A549 treated with ZK216348 at 1 μM for 4 hours (cell line): ENCODE measurements at places on chromosomes 3 and 15. TPM values are rescaled to one million over a fixed set of nuclear protein-coding genes. Genes with fewer than 3 reads are reported as not detected.

Gene STRIT1
- not detected in 5 replicates for total RNA-seq

Gene TMEM108
- total RNA-seq, result not detected in 5 replicates

Gene TLR9
- total RNA-seq, result 0.18 TPM in 1 of 5 replicates, not detected in the others

Gene ITIH4
- 0.32 to 1.6 TPM (median 0.51 TPM) in 5 replicates for total RNA-seq

Gene TIMP4
- 10.8 to 13.2 TPM (median 12.0 TPM) in 5 replicates for total RNA-seq

Gene NME9
- not detected in 5 replicates for total RNA-seq

Gene SEMA3B
- total RNA-seq, result 4.7 to 9.6 TPM (median 7.3 TPM) in 5 replicates

Gene CHSY1
- 20.6 to 31.1 TPM (median 27.9 TPM) in 5 replicates for total RNA-seq

Gene ACKR4
- not detected in 5 replicates for total RNA-seq

Gene VIPR1
- total RNA-seq, result 0.47 to 1.0 TPM (median 0.68 TPM) in 5 replicates

Gene DNAH12
- total RNA-seq, result 0.08 to 0.21 TPM (median 0.15 TPM) in 3 of 5 replicates, not detected in the others

Gene LRRN1
- total RNA-seq, result not detected in 5 replicates

Gene SETMAR
- 8.0 to 9.8 TPM (median 8.5 TPM) in 5 replicates for total RNA-seq

Gene LSM3
- total RNA-seq, result 17.0 to 36.7 TPM (median 20.4 TPM) in 5 replicates

Gene SLC22A13
- total RNA-seq, result 0.13 TPM in 1 of 5 replicates, not detected in the others

Gene ADPRH
- 2.3 to 3.7 TPM (median 2.9 TPM) in 5 replicates for total RNA-seq

Gene GP9
- not detected in 5 replicates for total RNA-seq

Gene ZSCAN2
- total RNA-seq, result 11.3 to 14.6 TPM (median 13.7 TPM) in 5 replicates
